ENCODE measurements at places on chromosomes 1 and 21.

DNA sequence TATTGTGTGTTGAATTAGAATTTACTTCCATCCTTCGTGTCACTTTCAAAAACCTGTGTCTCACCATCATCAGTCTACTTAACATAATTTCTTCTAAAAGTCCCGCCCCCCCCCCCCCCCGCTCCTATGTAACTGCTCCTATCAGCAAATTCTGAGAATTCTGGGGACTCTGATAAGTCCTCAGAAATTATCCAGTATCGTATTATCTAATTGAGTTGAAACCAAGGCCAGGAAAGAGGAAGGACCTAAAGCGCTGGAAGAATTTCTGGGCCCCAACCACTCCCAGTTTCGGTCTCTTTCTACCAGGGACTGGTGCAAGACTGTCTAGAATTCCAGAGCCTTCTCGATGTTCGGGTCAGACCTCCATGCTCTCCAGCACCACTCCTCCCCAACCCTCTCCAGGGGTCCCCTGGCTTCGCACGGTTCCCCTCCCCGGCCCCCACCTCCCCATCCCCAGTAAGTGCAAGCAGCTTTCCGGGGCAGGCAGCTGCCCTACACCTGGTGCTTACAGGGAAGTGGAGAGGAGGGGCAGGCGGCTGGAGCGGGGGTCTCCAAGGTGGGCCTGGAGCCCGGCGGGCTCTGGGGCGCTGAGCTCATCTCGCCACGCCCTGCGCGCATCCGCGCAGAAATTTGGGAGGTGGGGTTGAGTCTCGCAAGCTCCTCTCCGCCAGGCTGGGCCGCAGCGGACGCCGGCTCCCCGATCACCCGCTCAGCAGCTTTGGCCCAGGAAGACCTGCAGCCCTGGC lies 16.0 kb upstream of the ZNF496 start:
- no peak for DNase-seq

DNA sequence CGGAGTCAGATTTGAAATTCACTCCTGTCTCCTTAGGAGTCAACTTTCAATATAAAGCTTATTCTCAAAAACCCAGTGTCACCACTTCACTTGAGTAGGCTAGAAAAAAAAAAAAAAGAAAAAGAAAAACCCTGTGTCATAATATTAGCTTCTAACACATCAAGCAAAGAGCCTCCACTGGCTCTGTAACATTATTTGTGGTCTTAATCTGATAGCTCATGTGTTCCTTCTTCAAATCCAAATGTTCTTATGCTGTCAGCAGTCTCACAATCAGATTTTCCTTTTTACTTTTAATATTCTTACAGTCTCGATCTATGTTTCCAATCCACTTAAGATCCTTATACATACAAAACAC lies 26.1 kb upstream of the PSMG1 start:
- DNase-seq, result no peak

DNA sequence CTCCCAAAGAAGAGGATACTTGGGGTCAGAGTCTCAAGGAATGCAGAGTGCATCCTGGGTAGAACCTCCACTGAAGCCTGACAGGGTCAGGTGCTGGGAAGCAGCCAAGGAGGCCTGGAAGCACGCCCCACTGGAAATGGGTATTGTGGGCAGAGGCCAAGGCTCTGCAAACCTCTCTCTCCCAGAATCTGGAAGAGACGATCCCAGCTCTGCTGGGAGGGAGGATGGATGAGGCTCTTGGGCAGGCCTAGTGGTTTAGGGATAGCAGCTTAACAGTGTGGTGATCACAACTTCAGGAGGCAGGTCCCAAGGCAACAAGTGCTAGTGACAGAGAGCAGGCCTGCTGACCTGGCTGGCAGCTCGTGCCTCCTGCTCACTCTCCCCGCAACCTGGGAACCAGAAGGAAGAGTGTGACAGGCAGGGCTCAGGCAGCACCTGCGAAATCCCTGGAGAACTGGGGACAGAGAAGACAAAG lies 641.0 kb downstream of the PLPP3 start:
- no peak for DNase-seq

DNA sequence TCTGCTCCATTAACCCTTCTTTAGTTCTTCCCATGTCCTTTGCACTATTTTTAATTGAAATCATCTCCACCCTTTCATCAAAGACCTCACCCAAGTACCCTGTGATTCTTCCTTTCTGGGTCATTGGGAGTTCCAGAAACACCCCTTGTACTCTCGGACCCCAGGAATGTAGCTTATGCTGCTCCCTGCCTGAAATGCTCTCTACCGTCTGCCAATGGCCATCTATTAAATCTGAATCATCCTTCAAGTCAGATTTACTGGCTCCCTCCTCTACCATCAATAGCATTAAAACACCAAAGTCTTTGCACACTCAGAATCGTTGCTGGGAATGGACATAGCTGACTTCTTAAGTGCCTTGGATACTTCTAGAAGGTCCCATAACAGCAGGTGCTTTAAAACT lies 73.2 kb upstream of the GADD45A start:
- DNase-seq, result no peak

DNA sequence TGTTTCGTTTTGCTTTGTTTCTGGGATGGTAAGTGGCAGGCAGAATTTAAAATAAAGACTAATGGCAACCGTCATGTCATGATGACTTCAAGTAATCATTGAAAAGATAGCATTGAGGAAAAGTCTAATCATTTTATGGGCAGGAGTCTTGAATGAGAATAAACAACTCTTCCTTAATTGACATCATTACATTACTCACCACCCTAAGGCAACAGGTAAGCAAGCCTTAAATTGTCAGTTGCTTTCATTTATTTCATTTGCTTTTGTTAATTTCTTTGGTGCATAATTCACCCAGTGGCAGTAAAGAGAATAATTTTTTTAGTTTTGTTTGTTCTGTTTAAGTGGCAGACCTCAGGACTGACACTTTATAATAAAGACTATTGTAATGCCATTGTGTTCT lies 669.0 kb downstream of the RWDD3 start:
- no peak for DNase-seq

DNA sequence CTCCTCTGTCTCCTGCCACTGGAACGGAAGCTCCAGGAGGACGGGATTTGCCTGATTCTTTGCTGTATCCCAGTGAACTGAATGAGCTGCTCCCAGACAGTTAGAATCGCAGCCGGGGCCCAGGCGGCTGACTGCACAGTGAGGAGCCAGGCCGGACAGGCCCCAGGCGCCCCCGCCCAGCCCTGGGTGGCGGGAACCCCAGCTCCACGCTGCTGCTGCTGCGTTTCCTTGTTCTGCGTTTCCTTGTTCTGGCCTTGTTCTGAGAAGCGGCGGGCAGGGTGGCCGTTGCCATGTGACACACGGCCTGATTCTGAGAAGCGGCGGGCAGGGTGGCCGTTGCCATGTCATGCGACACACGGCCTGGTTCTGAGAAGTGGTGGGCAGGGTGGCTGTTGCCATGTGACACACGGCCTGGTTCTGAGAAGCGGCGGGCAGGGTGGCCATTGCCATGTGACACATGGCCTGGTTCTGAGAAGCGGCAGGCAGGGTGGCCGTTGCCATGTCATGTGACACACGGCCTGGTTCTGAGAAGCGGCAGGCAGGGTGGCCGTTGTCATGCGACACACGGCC lies 56.2 kb downstream of the SLC37A1 start:
- DNase-seq, result no peak

- no peak for DNase-seq
Observed at GRCh38 chr1:174097426-174097825, 61.9 kb upstream of the RABGAP1L start.

GRCh38 chr1:63328781-63329180 lies 6.4 kb downstream of the FOXD3 start:
- no peak for DNase-seq

DNA sequence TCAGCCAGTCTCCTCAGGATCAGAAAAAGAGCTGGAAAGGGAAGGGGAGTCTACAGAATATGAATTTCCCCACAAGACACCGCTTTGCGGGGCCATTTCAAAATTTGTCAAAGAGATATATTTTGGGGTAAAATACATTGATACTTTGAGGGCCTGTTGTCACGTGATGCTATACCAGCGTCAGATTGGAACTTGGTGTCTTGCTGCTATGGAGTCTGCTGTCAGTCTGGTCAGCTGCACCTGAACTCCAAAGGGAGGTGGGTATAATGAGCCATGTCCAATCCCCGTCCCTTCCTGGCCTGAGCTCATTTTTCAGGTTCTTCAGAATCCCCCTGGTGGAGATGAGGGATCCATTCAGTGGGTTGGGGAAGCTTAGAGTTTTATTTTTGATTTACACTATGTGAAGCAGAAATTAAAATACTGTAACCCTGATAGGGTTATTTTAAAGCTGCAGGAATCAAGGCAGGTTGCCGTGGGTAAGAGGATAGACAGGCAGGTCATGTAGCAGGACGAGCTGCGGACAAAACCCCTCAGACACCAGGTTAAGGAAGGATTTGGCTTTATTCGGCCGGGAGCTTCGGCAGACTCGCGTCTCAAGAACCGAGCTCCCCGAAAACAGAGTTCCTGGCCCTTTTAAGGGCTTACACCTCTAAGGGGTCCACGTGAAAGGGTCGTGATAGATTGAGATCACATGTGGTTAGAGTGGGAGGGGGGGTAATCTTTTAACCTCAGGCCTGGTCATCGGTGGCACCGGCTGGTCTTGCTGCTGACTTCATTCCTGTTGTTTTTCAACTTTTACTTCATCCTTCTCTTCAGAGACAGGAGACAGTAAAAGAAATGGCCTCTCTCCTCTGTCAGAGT lies 2.2 kb upstream of the POFUT2 start:
- DNase-seq, result no peak

All from HT1080 (cell line).